ENCODE measurements at places on chromosomes 7 and 10.

GRCh38 chr10:11358011-11358410, 253.4 kb downstream of the USP6NL start:
- DNase-seq = no peak

- no peak for DNase-seq
These were observed 51.9 kb downstream of the PLPP4 start for GRCh38 chr10:120508966-120509365.

DNA sequence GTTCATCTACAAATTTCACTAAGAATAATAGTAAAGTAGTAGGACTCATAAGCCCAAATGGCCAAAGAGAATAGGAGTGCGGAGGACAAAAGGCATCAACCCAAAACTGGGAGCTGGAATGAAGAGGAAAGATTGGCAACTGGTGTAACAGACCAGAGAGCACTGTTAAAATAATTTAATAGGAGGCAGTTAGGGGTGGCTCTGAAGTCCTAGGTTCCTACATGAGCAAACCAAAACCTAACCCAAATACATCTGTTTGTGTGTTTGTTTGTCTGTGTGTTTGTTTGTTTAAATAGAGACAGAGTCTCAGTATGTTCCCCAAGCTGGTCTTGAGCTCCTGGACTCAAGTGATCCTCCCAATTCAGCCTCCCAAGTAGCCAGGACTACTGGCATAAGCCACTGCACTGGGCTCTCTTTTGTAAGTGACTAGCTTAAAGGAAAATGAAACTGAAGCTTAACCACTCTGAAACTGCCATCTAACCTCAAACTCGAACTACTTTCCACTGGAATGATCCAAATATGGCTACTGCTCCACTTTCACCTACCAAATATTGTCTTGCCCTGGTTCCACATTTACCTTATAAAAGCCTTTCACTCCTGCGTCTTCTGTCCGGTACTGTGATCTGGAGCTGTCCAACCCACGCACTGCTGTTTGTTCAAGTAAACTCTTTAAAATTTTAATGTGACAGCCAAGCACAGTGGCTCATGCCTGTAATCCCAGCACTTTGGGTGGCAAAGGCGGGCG, 94.9 kb downstream of the AKR1D1 start:
- DNase-seq = no peak

- DNase-seq = no peak
These were observed 221.3 kb downstream of the ARHGAP12 start for GRCh38 chr10:31707093-31708039.

- DNase-seq = no peak
These were observed 56.9 kb downstream of the ZNF727 start for GRCh38 chr7:64101943-64102655.

- DNase-seq = no peak
These were observed 178.8 kb downstream of the SKAP2 start for GRCh38 chr7:26685606-26686005.

GRCh38 chr10:76408646-76409045, 977.2 kb downstream of the LRMDA start:
- no peak for DNase-seq
